ENCODE measurements at places on chromosomes 3 and 15.
A peak's percentile ranks its signal among the peaks of the same experiment; 100 is the strongest.

GRCh38 chr3:46851364-46852333, 11.6 kb downstream of the MYL3 start:
- no peak for DNase-seq

- DNase-seq, result no peak
These were observed 14.5 kb downstream of the MESP2 start for GRCh38 chr15:89790661-89791060.

GRCh38 chr3:158788446-158788845, 13.4 kb upstream of the MFSD1 start:
- DNase-seq, result no peak

DNA sequence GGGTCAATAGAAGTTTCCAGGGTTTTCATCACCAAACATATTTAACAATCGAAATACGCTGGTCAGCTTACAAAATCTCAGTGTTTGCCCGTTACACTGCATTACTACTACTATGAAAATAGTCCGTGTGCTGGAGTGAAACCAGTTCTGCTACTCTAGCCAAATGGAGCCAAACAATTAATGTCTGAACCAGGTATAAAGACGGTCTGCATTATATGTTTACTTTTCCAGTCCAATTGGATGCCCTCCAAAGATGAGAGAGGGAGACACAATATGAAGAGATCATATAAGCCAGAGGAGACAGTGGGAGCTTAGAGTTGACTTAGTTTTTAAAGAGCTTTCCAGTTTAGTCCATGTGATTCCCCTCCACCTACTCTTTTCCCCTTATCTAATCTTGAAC, 6.3 kb upstream of the DUT start:
- no peak for DNase-seq

GRCh38 chr3:186985661-186986364, 55.5 kb downstream of the ST6GAL1 start:
- DNase-seq, result no peak

DNA sequence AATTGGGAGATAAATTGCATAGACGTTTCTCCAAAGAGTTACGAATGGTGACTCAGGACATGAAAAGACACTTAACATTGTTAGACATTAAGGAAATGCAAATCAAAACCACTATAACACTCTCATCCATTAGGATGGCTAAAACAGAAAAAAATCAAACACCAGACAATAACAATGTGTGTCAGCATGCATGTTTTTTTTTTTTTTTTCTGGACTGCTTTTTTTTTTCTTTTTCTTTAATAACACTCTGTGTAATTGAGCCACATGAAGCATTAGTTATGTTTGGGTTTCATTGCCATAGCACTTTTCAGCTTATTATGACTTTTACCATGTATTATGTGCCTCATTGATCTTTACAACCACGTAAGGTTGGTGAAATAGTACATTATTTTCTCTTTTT, 95.0 kb downstream of the NFKBIZ start:
- DNase-seq, result no peak

DNA sequence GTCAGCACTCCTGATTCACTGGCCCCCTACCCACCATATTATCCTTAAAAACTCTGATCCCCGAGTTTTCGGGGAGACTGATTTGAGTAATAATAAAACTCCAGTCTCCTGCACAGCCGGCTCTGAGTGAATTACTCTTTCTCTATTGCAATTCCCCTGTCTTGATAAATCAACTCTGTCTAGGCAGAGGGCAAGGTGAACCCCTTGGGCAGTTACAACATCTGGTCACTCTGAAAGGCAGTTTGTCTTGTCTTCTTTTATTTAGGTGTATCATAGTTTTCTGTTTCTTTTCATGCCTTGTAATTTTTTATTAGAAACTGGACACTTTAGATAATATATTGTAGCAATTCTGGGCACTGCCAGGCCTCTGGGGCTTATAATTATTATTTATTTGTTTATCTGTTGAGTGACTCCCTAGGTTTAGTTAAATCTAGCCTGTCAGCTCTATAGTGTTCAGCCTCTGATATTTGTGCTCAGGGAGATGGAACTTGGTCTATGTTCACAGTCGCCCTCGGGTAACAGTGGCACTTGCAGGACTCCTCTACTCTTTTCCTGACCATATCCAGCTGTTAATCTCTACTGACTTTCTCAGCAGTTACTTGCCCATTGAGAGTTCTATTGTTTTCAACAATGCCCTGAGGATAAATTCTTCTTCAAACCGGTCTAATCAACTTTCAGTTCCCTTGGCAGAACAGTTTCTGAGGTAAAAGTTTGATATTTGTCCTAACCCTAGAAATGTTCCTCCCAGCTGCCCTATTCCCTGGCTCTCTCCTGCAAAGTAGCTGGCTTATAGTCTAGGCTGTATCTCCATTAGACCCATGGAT, 15.5 kb upstream of the PLAAT1 start:
- DNase-seq, result no peak

DNA sequence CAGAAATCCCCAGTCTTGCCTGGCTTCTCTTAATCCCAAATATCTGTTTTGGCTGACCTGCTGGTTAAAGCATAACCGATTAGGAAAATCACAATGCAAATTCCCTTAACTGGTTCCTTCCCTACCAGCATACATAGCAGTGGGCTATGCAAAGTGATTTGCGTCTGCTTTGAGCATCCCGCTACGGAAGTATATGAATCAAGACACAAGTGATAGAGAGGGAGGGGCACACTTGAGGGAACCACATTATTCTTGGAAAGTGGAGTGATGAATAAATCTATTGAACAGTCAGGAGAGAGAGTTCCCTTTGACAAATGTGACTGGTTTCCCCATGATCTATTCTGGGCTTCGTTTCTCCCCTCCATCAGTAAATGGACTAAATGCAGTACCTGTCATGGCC, 119.6 kb upstream of the C15orf61 start:
- no peak for DNase-seq

DNA sequence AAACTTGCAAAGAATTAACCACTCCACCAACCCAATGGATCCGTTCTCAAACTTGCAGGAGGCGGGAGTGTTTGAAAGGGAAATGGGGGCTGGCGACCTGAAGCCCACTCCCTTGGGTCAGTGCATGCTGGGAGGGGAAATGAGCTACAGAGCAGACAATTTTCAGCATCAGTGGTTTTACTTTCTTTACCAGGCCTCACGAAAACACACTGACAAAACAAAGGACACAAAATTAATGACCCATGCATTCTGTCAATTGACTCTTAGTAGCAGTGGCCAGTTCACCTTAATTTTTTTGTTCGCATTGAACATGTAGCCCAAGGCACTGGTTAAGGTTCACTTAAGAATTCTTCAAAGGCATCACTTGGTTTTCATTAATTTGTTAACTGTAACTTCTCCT, 413.5 kb downstream of the MECOM start:
- DNase-seq, result no peak

DNA sequence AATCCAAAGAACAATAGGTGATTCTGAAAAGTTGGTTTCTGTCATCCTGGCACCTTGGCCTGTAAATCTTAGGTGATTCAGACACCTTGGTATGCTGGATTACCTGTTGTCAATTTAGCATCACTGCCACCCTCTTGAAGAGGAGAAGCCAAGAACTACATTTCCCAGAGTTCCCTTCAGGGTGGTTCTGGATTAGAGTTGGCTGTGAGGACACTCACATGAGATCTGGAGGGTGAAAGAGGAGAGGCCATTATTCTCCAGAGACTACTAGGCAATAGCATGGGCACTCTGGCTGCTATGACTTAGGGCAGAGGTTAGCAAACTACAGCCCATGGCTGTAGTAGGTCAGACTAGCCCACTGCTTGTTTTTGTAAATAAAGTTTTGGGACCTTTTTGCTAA, 41.7 kb upstream of the CORO2B start:
- no peak for DNase-seq

- no peak for DNase-seq
These were observed 5.5 kb upstream of the EHD4 start for GRCh38 chr15:41977757-41978383.

GRCh38 chr3:17140670-17141505, 256.1 kb downstream of the PLCL2 start:
- no peak for DNase-seq

DNA sequence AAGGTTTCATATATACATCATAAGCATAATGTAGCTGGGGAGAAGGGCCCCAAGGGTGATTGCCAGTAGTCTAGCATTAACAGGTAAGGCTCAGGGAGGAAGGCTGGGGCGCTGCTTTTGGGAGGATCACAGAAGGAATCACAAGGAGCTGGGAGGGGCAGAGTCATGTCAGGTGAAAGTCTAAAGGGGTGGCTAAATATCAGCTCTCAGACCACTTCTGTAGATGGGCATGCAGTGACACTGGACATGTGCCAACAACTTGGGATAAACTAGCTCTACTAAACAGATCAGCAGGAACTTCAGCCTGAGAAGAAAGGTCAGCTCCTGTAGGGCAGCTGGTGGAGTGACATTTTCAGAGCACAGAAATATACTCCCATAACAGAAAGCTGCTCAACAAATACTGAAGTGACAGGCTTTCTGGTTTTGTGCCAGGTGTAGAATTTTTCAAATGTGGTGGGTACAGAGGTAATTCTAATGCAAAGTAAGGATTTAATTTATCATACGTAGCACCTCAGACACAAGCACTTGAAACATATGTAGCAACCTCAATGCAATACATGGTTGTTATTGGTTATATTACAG, 79.4 kb downstream of the PEX5L start:
- no peak for DNase-seq

DNA sequence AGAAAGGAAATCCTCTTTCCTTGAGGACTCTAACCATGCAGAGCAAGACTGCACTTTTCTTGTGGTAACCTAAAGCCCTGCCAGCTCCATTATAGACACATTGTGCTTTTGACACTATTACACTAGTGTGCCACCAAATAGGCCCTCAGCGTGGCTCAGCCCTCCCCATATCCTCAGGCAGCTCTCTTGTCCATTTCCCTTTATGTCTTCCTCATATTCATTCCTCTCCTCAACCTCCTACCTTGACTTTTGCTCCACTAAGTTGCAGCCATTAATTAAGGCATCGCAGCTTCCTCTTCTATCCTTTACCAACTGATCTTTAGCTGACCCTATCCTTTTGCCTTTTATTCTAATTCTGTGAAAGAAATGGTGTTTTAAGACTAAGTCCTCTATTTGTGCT, 3.7 kb downstream of the ATG7 start:
- DNase-seq, result no peak

GRCh38 chr3:3027976-3028567, 82.1 kb downstream of the IL5RA start:
- peak; percentile 19 for DNase-seq

- no peak for DNase-seq
These were observed 47.5 kb upstream of the RNF7 start for GRCh38 chr3:141690431-141691072.

DNA sequence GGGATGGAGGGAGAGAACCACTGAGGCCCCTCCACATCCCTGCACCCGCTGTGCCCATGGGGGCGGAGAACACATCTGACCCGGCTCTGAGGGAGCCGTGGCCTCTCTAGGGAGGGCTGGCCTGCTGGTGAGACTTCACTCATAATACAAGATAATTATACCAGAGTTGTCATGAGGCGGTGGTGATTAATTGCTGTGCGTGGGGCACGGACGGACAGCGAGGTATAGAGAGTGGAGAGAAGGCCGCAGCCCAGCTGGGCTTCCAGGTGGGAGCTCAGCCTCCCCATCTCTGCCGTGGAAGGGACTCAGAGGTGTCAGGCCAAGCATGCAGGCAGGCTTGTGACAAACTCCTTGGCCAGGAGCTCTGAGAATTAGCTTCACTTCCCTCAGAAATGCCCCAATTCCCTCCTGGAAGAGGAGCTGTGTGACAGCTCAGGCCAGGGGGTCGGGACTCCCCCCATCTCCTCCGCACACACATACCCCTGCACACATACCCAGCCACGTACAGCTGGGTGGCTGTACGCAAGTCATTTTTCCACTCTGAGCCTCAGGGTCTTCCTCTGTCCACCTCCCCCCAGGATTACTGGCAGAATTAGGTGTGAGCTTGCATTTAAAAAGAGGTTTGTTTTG, 6.0 kb upstream of the GATA2 start:
- DNase-seq, result no peak

GRCh38 chr3:116980099-116980498, 270.5 kb downstream of the TUSC7 start:
- DNase-seq, result no peak

- no peak for DNase-seq
These were observed 61.3 kb downstream of the UACA start for GRCh38 chr15:70701891-70702568.

DNA sequence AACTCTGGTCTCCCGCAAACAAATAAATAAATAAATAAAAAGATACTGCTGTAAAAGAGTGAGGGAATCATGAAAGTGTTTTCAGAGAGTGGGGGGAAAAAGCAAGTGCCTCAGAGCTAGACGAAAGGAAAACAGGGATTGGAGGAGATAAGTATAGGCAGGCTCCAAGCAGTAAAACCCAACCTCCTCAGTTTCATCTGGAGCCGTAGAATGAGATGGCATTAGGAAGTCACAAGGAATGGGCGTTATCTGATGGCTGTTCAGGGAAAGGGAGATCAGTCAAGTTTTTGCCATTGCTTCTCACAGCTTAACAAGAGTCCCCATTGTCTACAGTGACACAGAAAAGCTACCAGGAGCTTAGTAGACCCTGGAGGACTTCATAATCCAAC, 451.5 kb upstream of the PPP2R3A start:
- no peak for DNase-seq

- no peak for DNase-seq
These were observed 45.5 kb downstream of the GREM1 start for GRCh38 chr15:32763295-32763694.

DNA sequence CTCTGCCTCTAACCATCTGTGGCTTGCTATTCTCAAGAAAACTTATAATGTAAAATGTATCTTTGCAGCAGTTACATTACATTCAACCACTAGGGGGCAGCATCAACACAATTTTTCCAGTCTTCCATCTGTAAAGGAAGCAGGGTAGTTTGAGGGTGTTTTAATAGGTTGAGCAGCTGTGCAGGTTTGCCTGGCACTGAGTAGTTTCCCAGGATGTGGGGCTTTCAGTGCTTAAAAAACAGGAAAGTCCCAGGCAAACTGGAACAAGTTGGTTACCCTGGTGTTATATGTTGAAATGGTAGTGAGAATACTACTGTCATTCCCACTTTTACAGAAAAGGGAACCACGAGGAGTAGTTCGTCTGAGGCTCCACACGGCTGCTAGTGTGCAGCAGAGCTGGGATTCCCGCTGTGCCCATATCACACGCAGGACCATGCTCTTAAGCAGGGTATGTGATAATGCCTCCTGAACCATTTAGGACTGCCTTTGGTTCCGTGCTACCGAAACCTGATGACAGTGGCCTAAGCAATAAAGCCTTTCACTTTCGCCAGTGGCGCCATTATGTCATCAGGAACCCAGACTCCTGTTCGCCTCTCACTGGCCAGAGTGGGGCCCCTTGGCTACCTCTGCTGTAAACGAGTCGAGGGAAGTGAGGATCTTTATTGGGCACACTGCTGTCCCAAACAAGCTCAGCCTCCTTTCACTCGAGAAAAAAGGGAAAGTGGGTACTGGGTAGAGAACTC, 64.7 kb upstream of the ZBTB38 start:
- peak; percentile 80 for DNase-seq
